ENCODE measurements at places on chromosomes 5 and 9.

DNA sequence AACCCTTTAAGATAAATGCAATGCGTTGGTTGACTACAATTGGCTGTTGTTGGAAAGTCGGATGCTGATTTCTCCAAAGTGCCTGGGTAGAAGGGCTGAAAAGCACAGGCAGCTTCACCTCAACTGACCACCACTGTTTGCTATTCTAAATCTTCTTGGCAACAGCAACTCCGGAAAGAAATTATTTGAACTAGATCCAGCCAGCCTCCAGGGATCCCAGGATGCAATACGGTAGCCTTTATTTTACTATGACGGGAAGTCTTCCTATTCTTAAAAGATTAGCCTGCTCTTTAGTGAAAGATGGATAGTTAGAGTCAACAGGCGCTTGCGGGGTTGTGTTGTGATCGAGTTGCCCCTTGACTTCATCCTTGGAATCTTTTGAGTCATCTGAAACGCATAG is 78.6 kb upstream of the KLF9 start:
- DNase-seq = no peak

- DNase-seq = no peak
These were observed 22.1 kb upstream of the SLC25A51 start for GRCh38 chr9:37925786-37926736.

GRCh38 chr9:92158097-92158601 is 42.9 kb upstream of the SPTLC1 start:
- no peak for DNase-seq

GRCh38 chr5:16918156-16918555 is 17.9 kb downstream of the MYO10 start:
- no peak for DNase-seq
